ENCODE measurements at places on chromosomes 11 and 22.

DNA sequence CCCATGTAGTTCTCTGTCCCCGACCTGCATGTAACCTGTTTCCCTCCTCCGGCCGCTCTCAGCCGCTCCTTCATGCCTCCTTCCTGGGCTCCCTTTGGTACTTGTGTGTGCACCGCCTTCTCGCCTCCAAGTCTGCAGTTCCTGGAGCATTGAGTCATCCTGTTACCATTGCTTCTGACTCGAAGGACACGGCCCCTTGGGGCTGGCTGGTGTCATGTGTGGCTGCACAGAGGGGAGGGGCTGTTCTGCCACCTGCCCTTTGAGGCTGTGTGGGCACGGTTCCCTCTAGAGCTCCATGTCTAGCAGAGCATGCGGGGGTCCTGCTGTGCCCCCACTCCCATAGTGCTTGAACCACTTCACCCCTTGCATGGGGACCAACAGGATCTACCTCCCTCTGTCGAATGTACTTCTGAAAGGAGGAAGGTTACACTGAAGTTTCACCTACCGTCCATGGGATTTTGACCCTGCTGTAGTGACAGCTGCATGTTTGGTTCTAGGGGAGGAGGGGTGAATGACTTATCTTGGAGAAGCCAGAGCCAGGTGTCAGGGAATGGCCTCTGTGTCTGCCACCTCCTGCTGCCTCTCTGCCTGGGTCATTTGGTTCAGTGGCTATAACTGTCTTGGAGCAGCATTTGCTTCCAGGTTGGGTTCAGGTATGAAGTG lies 39.6 kb downstream of the BCR start:
- no peak for DNase-seq

GRCh38 chr22:42684462-42685195 lies 35.4 kb upstream of the CYB5R3 start:
- no peak for DNase-seq

- DNase-seq, result no peak
These were observed 10.2 kb upstream of the LDHA start for GRCh38 chr11:18384157-18384641.

- DNase-seq, result no peak
These were observed 37.2 kb downstream of the LIMK2 start for GRCh38 chr22:31248965-31249958.

- DNase-seq, result no peak
These were observed 304.6 kb downstream of the OPCML start for GRCh38 chr11:133227632-133228111.

DNA sequence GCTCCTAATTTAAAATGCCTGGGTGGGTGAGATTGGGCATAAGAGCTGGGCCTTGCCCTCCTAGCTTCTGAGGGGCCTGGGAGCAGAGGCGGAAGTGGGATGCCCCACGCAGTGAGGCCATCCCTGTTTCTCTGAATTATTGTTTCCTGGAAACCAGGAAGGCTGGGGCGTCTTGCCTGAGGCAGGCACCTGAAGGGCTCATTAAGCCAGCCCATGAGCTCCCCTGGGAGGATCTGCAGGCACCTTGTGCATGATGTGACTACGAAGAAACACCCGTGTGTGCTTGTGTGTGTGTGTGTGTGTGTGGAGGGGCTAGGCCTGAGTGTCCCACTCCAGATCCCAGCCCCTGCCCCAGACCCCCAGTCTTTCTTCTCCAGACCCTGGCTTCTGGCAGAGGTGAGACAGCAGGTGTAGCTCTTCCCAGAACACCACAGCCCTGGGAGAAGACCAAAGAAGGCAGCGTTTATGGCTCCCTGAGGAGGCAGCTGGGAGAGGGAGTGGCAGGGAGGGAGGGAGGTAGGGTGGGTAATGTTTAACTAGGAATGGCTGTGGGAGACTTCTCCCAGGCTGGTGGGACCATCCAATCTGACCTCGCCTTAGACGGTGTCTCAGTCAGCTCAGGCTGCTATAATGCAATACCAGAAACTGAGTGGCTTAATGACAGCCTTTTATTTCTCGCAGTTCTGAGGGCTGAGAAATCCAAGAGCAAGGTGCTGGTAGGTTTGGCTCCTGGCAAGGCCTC lies 2.1 kb upstream of the BATF2 start:
- no peak for DNase-seq

DNA sequence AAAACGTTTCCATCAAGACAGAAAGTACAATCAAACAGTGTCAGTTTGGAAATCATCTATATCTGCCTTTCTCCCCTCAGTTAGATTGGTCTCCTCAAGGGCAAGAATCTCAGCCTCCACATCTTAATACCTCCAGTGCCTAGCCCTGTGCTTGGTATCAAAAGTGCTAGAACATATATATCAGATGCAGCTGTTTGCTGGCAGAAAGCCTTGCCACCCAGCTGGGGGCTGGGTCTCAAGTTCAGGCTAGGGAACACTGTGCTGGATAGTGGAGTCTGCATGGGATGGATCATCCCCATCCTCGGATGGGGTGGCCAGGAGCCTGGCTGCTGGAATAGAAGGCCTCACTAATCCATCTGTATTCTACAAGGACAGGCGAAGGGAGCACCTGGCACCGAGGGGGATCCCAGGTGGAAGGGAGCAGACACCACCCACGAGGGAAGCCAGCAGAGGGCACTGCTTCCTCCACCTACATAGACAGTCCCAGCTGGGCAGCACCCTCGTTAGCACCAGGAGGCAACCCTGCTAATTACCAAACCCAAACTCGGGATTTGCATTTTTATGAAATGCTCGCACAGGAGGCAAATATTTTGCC lies 602.2 kb downstream of the BUD13 start:
- DNase-seq, result no peak

GRCh38 chr11:134235399-134235798 lies 10.9 kb downstream of the VPS26B start:
- no peak for DNase-seq

GRCh38 chr22:17781319-17782031 lies 7.2 kb upstream of the BID start:
- no peak for DNase-seq

DNA sequence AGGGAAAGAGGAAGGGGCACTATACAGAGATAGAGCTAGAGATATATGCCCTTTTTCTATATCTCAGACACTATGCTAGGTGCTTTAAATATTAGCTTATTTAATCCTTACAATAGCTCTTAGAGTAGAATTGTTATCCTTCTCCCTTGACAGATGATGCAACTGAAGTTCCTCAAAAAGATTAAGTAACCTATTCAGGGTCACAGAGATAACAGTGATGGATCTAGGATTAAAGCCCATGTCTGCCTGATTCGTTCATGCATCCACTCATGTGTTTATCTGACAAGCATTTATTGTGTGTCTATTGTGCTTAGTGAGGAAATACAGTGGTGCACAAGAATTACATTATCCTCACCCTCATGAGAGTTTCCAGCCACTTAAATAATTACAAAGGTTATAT lies 8.7 kb downstream of the CCDC83 start:
- DNase-seq, result no peak

- DNase-seq, result no peak
These were observed 5.4 kb upstream of the PAX6 start for GRCh38 chr11:31816468-31817053.

GRCh38 chr11:63866211-63866610 lies 27.3 kb downstream of the MARK2 start:
- peak; percentile 10 for DNase-seq

DNA sequence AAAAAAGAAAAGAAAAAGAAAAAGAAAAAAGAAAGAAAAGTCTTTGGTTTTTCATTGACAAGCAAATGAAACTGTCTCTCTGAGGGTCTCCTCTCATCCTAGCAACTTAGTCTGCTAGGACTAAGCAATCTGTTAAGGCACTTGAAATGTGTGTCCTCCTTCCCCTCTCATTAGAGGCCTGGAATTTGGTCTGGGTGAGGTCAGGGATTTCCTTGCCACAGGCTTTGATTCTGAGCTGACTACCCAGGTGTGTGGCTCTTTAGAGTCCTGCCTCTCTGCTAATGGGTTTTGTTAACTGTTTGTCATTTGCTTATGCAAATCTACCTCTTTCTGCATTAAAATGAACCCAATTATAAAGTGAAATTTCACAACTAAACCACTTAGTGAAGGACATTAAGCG lies 18.3 kb upstream of the PKNOX2 start:
- DNase-seq, result no peak

DNA sequence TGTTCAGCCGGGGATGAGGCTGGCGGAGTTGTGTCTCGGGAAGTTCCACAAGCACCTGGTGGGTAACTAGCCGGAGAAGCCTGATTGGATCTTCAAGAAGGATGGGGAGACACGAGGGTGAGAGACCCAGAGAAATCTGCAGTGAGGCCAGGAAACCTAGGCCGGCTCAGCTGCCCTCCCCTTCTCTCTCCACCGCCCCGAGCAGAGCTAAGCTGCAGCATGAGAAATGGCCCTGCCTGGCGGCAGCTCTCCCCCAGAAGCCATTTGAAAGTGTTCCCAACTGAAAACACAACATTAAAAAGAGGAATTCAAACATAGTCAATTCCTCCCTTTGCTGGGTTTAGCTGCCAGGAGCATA lies 77.8 kb upstream of the SHISAL1 start:
- no peak for DNase-seq

DNA sequence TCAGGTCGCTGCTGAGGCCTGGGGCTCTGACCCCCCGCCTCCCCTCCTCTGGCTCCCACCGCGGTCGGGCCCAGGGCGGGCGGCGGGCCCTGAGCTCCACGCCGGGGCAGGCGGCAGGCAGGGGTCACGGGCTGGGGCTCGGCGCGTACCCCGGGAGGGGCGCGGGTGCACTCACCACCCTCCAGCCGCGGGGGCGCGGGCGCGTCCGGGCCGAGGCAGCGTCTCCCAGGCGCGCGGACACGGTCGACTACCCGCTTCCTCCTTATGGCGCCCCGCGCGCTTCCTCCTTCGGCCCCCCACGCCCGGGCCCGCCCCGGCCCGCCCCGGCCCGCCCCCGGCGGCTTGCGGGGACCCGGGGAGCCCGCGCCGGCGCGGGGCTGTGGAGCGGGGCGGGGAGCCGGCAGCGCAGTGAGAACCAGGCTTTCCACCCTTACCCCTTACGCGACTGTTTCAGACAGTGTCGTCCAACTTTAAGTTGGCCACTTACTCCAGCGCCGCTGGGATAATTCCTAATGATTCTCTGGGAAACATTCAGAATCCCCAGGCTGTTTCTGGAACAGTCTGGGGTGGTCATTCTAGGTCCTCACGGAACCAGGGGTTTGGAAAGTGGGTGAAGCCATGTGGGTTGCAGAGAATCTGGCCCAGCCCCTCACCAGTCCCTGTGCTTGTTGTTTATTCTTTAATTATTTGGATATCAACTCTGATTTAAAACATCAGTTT lies at the start of gene BID:
BID (minus strand) TSS at position 264 of the 720 bp plus-strand sequence. CDS start 24,353 bp downstream, outside the sequence.
- DNase-seq, result no peak

DNA sequence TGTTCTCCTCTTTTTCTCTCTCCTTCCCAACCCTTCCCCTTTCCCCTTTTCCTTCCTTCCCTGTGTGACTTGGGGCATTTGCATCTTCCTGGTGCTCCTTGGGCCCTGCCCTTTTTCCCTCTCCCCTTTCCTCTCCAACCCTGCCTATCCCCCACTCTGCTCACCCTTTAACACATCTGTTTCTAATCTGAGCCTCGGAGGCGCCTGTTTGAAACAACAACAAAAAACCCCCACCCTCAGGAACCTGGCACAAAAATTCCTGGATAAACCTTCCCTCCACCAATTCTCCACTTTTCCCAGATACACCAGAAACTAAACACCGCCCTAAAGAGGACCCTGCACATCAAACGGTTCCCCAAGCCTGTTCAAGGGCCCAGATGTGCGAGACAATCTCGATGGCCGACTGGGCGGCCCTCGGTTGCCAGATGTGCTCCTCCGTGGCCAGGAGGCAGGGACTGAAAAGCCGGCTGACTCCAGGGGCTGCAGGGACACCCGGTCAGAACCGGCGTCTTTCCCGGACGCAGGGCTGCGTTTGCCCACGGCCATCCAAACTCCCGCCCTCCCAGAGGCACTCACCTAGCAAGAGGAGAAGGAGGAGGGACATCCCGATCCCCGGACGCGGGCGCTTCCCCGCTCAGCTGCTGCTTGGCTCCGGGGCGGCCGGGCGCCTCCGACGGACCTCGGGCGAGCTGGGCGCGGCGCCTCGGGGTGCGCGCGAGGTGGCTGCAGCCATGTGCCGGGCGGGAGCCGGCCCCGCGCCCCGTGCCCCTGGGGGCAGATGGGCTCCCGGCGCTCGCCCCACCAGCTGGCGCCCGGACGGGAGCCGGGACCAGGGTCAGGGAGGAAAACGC lies 486 bp downstream of the CLMP start:
- no peak for DNase-seq

- no peak for DNase-seq
These were observed 1.1 kb downstream of the CDC42EP1 start for GRCh38 chr22:37561212-37562048.

DNA sequence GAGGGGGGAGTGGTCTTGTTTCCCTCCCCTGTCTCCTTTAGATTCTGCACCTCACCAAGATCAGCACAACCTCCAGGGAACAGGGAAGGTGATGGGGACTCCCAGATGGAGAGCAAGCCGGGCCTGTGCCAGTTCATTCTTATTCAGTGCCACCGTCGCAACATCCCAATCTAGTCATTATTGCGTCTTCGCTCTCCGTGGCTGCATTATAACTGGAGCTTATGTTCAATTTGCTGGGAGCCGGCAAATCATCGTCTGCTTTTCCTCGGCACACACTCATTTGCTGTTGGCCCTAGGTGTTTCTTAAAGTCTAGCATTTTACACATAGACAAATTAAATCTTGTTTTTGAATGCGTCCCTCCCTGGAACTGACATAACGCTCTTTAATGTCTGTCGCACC lies 1269.7 kb downstream of the BRD1 start:
- no peak for DNase-seq

DNA sequence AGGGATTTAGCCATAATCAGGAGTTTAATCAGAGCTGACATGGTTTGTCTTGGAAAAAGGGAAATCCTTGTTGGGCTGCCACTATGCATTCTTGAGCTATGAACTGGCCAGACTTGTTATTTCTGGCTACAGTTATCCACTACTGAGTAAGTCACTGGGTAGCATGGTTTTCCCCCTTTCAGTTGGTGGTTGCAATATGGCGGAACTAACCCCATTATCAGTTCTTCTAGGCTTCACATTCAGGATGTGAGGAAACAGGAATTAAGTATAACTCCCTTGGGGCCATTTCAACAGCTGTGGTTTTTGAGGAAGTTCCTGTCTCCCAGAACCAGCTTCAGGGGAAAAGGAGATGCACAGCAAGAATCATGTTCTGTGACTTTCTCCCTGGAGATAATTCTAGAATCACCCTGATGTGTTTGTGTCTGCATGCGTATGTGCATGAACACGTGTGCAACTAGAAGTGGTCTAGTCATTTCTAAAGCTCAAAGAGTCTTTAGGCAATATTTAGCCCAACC lies 103.0 kb upstream of the CD44 start:
- DNase-seq, result peak; percentile 84

DNA sequence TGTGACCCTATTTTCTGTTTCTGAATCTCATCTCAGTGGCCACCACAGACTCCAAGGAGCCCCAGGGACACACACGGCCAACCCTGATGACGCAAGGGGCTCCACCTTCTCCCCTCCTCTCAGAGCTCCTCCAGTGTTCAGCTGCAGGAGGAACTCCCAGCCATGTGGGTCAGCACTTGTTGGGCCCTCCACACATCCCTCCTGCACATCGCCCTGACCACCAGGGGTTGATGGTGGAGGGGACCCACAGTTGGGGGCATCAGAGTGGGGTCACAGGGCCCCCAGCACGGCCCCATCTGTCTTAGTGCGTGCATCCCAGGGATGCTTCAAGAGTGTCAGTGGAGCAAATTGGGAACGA lies 499.6 kb downstream of the BRD1 start:
- no peak for DNase-seq

Data from SIG-M5 (cell line).